ENCODE measurements at places on chromosomes 16 and 17.

DNA sequence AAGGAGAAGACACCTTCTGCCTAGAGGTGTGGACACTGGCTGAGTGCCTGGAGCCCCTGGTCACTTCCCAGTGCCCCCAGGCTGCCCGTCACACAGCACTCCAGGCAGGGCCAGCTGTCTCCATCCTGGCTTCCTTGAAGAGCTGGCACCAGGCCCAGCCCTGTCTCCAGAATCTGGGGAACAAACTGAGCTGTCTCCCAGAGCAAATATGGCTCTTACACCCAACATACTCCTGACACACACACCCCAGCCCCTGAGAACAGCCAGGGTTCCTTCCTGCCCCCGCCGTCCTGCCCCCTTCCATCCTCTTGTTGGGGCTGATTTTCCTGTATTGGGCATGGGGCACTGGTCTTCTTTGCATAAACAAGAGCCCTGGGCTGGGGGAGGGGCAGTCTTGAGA, 9.1 kb downstream of the NHERF1 start:
- no peak for DNase-seq

DNA sequence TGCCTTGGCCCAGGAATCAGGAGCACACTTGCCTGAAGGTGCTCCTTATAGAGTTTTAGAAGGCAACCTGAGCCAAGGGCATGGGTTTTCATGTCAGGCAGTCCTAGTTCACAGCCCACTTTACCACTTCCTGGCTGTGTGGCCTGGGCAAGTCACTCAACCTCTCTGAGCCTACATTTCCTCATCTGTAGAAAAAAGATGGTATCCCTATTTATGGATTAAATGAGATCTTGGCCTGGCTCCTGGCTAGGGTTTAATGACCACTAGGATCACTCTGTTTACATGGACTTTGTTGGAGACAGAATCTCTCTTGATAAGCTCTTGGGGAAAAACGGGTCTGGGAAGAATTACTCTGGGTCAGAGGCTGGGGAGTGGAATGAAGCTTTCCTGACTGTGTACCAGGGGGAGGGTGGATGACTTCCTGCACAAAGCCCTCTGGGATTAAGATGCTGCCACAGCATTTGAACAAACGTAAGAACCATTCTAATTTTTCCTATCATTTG, 2.3 kb downstream of the MT2A start:
- no peak for DNase-seq

DNA sequence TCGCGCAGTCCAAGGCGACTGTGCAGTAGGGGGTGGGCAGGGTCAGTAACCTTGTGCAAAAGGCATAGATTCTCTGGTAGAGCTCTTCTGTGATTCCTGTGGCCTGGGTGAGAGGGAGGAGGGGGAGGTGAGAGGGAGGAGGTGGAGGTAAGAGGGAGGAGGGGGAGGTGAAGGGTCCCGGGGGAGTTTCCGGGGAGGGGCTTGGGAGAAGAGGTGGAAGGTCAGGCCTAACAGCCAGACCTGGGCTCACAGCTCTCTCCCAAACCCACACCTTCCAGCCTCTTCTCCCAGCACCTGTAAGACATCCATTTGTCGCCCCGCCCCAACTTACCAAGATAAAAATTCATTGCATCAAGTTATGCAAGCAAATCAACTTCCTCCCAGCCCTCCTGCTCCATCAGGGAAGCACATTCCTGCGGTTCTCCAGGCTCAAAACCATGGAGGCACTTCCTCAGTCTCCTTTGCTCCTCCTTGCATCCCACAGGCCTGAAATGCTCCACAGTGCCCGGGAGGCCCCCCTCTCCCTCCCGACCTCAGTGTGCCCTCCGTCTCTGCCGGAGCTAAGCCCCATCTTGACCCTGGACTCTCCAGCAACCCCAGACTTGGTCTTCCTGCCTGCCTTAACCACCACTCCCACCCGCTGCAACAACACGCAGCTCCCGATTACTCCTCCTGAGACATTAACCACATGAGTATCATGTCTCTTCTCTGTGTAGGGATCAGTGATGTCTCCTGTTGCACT, 30.5 kb downstream of the PIK3R6 start:
- DNase-seq, result no peak

DNA sequence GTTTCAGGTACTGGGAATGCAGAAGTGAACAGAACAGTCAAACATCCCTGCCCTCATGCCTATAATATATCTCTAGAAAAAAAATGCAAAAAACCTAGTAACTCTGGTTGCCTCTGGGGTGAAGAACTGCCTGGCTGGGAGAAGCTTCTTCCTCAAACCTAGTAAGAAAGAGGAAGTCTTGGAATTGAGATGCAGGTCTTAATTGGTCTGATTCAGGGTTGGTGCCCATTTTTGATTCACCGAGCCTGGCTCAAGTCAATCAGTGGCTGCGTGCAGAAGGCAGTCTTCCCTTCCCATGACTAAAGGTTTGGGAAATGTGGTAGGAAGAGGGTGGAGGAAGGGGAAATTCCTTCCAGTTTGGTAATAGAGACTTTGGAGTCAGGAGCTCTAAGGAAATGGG, 22.4 kb downstream of the CDRT15 start:
- no peak for DNase-seq

DNA sequence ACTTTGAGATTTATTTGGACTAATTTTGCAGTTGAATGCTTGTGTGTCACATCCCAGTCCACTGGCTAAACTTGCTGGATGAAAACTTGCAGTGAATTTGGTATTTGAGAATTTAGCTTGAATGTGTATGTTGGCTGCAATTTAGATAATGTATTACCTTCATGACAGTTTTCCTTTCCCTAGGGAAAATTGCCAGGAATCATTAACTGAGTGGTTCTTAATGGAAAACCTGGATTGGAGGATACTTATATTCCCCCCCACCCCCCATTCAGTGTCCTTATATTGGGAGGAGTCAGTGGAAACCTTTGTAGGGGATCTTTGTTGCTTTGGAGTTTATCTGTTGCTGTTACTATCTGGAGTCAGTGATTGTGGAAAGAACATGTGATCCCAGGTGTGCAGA, 67.6 kb downstream of the KPNA2 start:
- no peak for DNase-seq

GRCh38 chr17:50352072-50352692, 6.3 kb downstream of the XYLT2 start:
- DNase-seq, result no peak

- DNase-seq, result no peak
These were observed 111.7 kb downstream of the TANGO6 start for GRCh38 chr16:68954911-68955635.

- DNase-seq, result no peak
These were observed 19.2 kb upstream of the LITAF start for GRCh38 chr16:11605891-11606290.

DNA sequence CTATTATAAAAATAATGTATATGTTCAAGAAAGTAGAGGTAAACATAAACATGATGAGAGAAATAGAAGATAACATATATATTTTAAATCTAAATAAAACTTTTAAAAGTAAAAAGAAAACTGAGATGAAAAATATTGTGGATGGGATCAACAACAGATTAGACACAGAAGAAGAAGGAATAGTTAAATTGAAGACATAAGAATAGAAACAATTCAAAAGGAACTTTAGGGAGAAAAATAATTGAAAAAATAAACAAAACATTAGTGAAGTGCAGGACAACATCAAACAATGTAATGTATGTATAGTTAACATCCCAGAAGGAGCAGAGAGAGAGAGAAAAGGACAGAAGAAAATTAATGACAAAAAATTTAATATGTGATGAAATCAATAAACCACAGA, 228.1 kb upstream of the TNRC6C start:
- no peak for DNase-seq

- no peak for DNase-seq
These were observed 120.7 kb downstream of the TRIM37 start for GRCh38 chr17:58985971-58986370.

DNA sequence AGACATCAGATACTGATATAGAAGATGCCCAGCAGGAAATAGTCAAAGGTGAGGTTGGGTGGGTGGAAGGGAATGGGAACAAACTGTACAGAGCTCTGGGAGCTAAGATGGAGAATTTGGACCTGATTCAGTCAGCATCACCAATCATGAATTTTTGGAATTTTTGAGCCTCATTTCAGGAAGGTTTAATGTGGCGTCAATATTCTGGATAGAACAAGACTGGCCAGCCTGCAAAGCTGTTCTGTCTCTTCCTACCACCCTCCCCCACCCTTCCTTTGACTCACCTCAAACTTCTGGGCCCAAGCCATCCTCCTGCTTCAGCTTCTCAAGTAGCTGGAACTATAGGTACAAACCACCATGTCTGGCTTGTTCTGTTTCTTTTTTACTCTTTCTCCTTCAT, 32.6 kb downstream of the CTCF start:
- no peak for DNase-seq

- no peak for DNase-seq
These were observed 1.0 kb downstream of the TSPOAP1 start for GRCh38 chr17:58327363-58328194.

DNA sequence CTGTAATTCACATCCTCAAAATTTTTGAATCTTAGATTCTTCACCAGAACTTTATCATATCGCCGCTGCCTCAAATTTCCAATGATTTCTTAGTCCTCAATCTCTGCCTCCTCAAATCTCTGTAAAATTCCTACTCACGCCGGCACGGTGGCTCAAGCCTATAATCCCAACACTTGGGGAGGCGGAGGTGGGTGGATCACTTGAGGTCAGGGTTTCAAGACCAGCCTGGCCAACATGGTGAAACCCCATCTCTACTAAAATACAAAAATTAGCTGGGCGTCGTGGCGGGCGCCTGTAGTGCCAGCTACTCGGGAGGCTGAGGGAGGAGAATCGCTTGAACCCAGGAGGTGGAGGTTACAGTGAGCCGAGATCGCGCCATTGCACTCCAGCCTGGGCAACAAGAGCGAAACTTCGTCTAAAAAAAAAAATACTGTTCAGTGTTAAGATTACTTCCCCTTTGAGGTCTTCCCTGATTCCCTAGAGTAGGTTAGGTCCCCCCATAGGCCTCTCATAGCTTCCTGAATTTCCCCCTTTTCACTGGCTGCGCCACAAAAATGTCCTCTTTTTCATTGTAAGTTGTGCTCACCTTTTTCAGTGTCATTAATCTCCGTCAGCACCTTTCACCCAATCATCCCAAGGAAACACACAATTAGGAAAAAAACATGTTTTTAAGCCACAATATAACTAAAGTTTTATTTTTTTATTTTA, 919 bp upstream of the CBX1 start:
- DNase-seq, result no peak

DNA sequence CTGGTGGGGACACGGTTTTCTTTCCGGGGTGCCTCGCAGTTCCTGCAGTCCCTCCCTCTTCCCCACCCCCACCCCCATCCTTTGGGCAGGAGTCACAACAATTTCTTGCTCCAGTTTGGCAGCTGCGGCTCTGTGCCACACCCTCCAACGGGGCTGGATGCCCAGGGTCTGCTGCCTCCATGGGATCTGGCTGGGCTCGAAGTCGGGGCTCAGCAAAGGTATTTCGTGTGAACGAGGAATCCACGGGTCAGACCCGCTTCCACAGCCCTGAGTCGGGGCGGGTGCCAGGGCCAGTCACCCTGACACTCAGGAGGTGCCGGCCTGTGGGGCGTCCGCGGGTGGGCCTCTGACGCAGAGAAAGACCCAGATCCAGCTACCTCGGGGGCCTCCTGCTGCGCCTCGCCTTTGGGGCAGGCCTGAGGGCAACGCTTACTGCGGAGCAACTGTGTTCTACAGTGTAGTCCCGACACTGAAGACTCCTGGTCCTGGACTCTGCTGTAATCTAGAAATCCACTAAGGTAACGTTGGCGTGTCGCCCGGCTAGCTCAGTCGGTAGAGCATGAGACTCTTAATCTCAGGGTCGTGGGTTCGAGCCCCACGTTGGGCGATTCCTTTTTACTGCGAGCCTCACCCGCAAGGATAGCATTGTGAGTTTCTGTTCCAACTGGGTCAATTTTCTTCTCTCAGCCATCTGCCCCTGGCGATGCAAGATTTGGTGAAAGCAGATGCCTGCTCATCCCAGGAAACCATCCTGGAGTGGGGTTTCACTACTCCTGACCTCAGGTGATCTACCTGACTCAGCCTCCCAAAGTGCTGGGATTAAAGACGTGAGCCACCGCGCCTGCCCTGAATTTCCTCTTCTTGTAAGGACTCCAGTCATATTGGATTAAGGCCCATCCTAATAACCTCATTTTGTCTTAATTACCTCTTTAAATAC, 12.6 kb upstream of the OR1F1 start:
- no peak for DNase-seq

DNA sequence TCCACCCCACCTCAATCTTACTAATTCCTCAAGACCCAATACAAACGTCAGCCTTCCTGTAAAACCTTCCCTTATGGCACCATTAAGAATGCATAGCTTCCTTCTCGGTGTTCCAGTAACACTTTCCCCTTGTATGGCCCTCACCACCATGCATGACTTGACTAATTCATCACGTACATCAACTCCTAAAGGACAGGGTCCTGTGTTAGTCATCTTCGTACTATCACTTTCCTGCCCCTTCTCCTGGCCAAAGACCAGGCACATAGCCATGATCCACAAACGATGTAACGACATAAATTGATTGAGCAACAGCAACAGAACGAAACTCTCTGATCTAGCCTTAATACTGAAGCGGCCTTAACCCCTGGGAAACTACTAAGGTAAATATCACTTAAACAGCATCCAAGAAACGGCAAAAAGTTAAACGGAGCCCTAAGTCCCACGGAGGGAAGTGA, 612 bp downstream of the PSMD12 start:
- DNase-seq, result no peak

DNA sequence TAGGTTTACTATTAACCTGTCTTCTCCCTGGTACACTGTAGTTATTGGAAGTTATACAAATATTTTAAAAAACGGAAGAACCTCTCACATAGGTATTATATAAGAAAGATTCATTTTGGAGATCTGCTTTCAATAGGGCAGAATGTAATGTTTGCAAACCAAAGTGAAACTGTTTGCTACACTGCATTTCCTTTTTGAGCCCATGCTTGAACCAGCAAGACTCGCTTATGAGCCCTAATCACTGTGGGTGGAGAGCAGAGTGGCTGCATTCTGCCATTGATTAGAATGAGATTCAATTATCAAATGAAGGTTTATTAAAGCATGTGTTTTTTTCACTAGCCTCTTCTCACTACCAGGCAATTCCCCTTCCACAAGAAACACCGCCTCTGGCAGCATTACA, 589.7 kb downstream of the CDH11 start:
- no peak for DNase-seq

Data from right renal pelvis (tissue), 4 donors.